AG09309 (cell line): ENCODE measurements at places on chromosomes 2 and 18.

DNA sequence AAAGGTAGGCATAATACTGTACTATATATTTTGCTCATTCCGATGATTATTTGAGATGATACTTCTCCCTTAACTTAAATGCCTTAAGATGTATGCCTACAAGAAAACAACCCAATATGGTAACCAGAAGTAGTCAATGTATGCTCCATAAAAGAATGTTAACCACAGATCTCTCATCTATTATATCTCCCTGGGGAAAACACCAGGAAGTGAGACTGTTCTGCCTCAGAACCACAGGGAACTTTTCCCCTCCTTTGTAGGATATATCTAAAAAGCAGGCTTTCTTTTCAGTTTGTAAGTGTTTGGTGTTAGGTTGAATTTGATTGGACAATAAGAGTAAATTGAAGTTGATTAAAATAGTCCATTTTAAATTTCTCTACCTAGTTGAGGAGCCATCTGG is 1160.5 kb upstream of the NXPH2 start:
- DNase-seq, result no peak

DNA sequence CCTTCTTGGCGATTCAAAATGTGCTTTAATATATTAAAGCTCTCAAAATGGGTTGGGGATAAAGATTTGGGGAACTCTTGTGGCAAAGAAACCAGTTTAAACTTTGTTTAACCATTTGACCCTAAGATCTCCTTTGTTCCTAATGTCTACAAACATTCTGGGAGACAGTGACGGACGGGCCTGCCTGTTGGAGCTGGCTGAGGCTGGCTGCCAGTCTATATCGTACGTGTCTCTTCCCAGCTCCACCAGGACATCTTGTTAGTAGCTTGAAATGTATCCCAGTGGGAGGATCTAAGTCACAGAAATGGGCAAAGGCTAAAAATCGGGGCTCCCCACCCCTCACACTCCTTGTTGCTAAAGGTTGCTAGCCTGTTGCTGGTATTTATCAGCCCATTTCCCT is 30.7 kb downstream of the ZNF532 start:
- no peak for DNase-seq

GRCh38 chr18:49008716-49009115 is 58.0 kb upstream of the SMAD7 start:
- DNase-seq, result no peak

DNA sequence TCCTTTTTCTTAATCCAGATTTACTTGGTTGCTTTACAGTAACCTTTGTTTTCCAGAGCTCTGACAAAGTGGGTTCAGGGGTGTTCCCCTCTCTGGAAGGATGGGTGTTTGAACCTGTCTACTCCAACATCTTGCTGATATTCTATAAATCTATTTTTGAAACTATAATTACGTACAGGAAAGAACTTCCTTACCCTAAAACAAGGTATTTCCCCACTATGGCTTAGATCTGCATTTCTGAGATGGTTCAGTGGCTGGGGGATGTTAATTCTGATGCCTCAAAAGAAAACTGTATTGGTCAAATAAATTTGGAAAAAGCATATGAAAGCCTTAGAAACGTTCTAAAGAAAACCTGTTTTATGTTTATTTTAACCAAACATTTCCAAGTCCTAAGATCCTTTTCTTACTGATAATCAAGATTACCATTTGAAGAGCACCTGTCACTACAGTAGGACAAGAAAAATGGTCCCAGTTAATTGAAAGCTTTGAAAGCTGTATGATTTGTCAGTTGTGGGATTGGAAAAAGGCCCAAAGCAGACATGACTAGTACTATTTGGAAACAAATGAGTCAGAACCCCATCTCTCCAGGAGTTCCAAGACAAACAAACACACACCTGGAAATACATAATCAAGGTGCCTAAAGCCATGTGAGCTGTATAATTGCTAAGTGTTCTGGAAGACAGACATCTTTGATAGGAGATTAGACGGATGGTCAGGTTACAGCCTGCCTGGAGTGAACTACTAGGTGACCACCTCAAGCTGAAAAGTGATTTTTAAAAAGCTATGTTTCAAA is 57.5 kb downstream of the KDM3A start:
- no peak for DNase-seq

DNA sequence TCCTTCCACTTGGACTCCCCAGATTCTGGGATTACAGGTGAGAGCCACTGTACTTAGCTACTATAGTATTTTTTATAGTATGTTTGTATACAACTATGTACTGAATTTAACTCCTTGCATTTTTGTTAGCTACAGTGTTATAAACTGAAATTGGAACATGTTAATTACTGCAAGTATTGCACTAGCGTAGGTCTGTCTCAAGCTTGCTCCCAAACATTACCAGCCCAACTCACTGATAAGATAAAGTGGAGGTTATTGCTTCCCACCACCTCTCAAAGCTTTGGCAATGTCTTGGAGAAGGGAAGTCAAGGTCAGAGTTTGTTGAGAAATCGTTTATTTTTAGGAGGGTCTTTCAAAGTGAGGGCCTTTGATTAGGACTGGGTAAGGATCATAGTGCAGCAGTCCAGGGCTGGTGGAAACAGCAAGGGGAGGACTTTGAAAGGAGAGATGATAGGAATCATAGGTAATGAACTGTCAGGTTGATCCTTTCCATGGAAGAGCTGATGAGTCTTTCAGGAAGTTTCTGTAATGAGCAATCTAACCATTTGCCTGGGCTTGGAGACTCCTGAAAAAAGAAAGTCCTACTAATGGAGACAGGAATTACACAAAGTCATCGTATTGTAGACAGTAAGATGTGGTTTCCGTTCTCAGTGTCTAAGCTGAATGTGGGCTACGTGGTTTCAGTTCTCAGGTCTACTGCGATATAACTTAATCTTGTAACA is 257.1 kb downstream of the MYO3B start:
- DNase-seq, result no peak

- no peak for DNase-seq
Observed at GRCh38 chr2:172922306-172922705, 153.3 kb upstream of the MAP3K20 start.

- no peak for DNase-seq
Observed at GRCh38 chr2:65388596-65389390, 43.6 kb downstream of the SPRED2 start.
